Activated CD8-positive, alpha-beta memory T cell treated with anti-CD3 and anti-CD28 coated beads, Interleukin-2, amount 10 ng/mL, durations not matched to agents 7 days and 5 days (primary cell): ENCODE measurements at places on chromosomes 2 and 18.

- H3K4me1 ChIP-seq, result peaks cover 2% of the 10 kb centered on the region
- H3K36me3 ChIP-seq, result no peaks in the 10 kb centered on the region
- no peak overlapping the region for H3K27ac ChIP-seq
- H3K4me3 ChIP-seq, result no peak overlapping the region
Observed at GRCh38 chr18:50313031-50313607, 25.6 kb upstream of the CXXC1 start.

DNA sequence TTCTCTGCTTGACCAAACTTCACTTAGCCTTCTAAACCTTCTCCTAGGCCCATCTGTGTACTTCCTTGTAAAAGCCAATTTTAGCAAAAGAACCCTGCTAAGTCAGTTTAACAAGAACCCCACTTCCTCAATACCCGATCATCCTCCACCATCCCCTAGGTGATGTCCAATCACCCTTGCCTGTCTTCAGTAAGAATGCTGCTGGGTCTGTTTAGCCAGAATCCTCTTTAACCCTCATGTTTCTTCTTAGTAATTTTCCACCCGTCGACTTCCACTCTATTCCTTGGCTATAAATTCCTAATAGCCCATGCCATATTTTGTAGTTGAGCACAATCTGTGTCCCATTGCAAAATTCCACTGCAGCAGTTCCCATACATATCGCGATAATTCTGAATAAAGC, 780.0 kb upstream of the RAB6C start:
- H3K4me3 ChIP-seq, result no peak overlapping the region
- no peaks in the 10 kb centered on the region for H3K27me3 ChIP-seq
- no peaks in the 10 kb centered on the region for H3K4me1 ChIP-seq
- H3K27ac ChIP-seq, result no peak overlapping the region
- H3K36me3 ChIP-seq, result no peaks in the 10 kb centered on the region

GRCh38 chr2:64153811-64154210, 9.6 kb upstream of the PELI1 start:
- no peaks in the 10 kb centered on the region for H3K4me1 ChIP-seq
- peaks cover 4% of the 10 kb centered on the region for H3K27me3 ChIP-seq
- no peak overlapping the region for H3K27ac ChIP-seq
- no peak for DNase-seq

DNA sequence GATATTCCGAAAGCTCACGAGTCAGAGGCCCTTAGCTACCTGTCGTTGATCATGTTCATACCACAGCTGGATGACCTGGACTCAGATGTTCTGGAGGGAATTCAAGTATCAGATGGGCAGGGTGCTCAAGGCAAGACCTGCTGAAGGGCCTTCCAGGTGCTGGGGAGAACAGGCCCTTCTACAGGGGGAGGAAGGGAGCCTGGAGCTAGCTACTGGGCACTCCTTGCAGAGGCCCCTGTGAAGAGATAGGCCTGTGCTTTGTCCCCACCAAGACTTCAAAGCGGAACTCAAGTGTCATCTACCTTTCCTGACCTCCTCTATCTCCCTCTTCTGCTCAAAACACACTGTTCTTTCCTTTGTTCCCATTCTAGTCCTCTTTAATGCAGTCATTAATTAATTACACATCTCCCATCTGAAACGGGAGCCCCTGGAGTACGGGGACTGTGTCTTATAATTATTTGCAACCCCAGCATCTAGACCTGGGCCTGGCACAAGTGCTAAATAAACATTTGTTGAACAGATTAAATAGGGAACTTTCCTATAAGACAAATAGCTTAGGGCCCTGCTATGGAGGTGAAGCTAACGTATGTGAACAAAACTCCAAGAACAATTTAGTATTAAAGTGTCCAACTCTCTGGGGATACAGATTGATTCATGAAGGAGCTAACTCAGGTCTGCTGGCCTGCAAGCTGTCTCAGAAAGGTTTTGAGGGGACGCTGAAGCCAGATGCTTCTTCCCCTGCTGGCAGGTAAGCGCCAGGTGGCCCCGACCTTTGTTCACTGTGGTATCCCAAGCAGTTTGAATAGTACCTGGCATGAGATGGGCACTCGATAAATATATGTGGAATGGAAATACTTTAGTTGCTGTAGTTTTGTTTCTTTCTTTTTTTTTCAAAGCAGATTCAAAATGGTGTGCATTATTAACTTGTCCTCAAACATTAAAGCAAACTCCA, 22.0 kb downstream of the RHOB start:
- H3K4me3 ChIP-seq, result no peak overlapping the region
- H3K4me1 ChIP-seq, result no peaks in the 10 kb centered on the region
- no peaks in the 10 kb centered on the region for H3K36me3 ChIP-seq
- peak; percentile 22 for DNase-seq
- H3K27ac ChIP-seq, result no peak overlapping the region

- H3K27me3 ChIP-seq, result no peaks in the 10 kb centered on the region
- H3K4me3 ChIP-seq, result peak overlapping the region; percentile 81
- peaks cover 6% of the 10 kb centered on the region for H3K36me3 ChIP-seq
- peak overlapping the region; percentile 74 for H3K27ac ChIP-seq
- DNase-seq, result no peak
- peaks cover 34% of the 10 kb centered on the region for H3K4me1 ChIP-seq
Observed at GRCh38 chr18:57585421-57585820, 1.1 kb downstream of the FECH start.

- no peaks in the 10 kb centered on the region for H3K36me3 ChIP-seq
- no peak overlapping the region for H3K27ac ChIP-seq
- no peaks in the 10 kb centered on the region for H3K27me3 ChIP-seq
- H3K4me3 ChIP-seq, result no peak overlapping the region
Observed at GRCh38 chr2:221254299-221254698, 317.8 kb downstream of the EPHA4 start.

DNA sequence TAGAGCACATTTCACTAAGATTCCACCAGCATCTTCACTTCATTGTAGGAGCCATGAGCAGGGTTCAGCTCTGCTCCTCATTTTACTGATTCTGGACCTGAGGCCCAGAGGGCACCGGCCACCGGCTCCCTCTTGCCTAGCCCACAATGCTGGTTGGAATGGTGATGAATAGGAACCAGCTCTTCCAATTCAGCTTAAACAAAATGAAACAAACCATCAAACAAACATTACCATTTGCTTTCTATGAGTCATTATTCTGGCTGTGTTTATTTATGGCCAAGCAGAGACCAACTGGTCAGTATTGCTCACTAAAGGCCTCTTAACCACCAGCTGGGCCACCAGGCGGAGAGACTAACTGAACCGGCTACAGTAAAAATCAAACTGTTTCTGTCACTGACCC, 176.7 kb downstream of the MTX2 start:
- peaks cover 20% of the 10 kb centered on the region for H3K27me3 ChIP-seq
- DNase-seq, result no peak
- H3K4me1 ChIP-seq, result peaks cover 3% of the 10 kb centered on the region
- no peaks in the 10 kb centered on the region for H3K36me3 ChIP-seq

GRCh38 chr2:96927405-96928171, 57.7 kb upstream of the SEMA4C start:
- peaks cover 10% of the 10 kb centered on the region for H3K27me3 ChIP-seq
- H3K4me3 ChIP-seq, result no peak overlapping the region
- peaks cover 20% of the 10 kb centered on the region for H3K4me1 ChIP-seq
- DNase-seq, result no peak
- H3K27ac ChIP-seq, result no peak overlapping the region
- no peaks in the 10 kb centered on the region for H3K36me3 ChIP-seq

GRCh38 chr18:29879763-29880162, 1162.8 kb downstream of the DSC3 start:
- no peaks in the 10 kb centered on the region for H3K4me1 ChIP-seq
- H3K27ac ChIP-seq, result no peak overlapping the region
- H3K4me3 ChIP-seq, result no peak overlapping the region
- DNase-seq, result no peak
- no peaks in the 10 kb centered on the region for H3K36me3 ChIP-seq
- H3K27me3 ChIP-seq, result no peaks in the 10 kb centered on the region

- no peak for DNase-seq
- no peak overlapping the region for H3K4me3 ChIP-seq
- peaks cover 11% of the 10 kb centered on the region for H3K36me3 ChIP-seq
- peaks cover 39% of the 10 kb centered on the region for H3K4me1 ChIP-seq
Observed at GRCh38 chr2:48444404-48444803, 85.5 kb upstream of the STON1 start.

- H3K4me3 ChIP-seq, result no peak overlapping the region
- peaks cover 4% of the 10 kb centered on the region for H3K4me1 ChIP-seq
- H3K27ac ChIP-seq, result no peak overlapping the region
- peaks cover 33% of the 10 kb centered on the region for H3K36me3 ChIP-seq
- H3K27me3 ChIP-seq, result no peaks in the 10 kb centered on the region
- no peak for DNase-seq
Observed at GRCh38 chr2:201466050-201466675, 14.6 kb downstream of the STRADB start.

GRCh38 chr2:161030260-161031063, 129.8 kb upstream of the TANK start:
- peaks cover 10% of the 10 kb centered on the region for H3K36me3 ChIP-seq
- H3K27ac ChIP-seq, result no peak overlapping the region
- H3K4me1 ChIP-seq, result peaks cover 5% of the 10 kb centered on the region
